ENCODE measurements at places on chromosomes 16 and 17. TPM values are rescaled to one million over a fixed set of nuclear protein-coding genes. Genes with fewer than 3 reads are reported as not detected.

Gene CD300E
- not detected for total RNA-seq

Gene CHD9NB
- total RNA-seq = not detected

GRCh38 chr16:19781226-19781625 is 63.2 kb downstream of the IQCK start:
- no peak for DNase-seq

Gene NOG
- total RNA-seq = not detected

Gene KRTAP4-1
- not detected for total RNA-seq

Gene NACA2
- not detected for total RNA-seq

GRCh38 chr17:37090941-37091340 is 142.2 kb downstream of the AATF start:
- no peak for DNase-seq

Data from Karpas-422 (cell line).